Mucosa of descending colon (tissue), 3 donors: ENCODE measurements at places on chromosomes 4 and X. TPM values are rescaled to one million over a fixed set of nuclear protein-coding genes. Genes with fewer than 3 reads are reported as not detected.

GRCh38 chr4:36244257-36245082, at the start of gene ARAP2:
TSS of gene ARAP2 (minus strand) at chr4:36244514. CDS start at chr4:36229486, 15,028 bp downstream.
- peak; percentile 83 for DNase-seq

- DNase-seq: no peak
Measured at GRCh38 chr4:21102667-21103066, 402.4 kb downstream of the PACRGL start.

DNA sequence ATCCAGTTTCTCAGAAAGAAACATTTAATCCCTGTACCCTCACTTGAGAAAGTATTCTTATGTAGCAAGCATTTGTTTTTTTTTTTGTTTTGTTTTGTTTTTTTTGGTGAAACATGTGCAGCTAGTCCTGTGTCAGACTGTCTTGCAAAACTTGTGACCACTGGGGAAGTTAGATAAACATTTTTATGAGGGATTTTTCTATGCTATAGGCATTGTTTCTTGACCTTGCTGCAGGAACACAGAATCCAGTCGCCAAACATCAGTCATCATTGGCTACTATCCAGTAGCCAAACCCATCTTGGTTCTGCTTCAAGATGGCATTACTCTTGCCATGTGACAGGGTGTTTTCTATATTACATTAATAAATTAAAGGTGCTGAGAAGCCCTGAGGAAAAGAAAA, 7.7 kb upstream of the MAPK10 start:
- no peak for DNase-seq

DNA sequence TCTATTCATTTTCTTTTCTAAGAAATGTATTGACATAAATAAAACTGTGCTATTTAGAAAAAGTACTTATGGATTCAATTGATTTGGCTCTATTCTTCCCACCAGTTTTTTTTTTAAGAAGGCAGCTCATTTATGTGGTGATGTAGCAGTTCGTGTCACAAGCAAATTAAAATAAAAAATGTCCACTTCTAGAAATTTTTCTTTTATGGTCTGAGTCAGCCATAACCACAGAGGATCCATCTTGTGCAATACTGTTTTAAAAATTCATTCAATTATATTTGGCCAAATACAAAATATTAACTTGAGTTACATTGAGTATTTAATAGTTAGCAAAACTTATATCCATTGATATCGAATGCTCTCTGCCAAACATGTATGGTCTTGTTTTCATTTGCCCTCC, 207.9 kb upstream of the FAT1 start:
- DNase-seq: no peak

DNA sequence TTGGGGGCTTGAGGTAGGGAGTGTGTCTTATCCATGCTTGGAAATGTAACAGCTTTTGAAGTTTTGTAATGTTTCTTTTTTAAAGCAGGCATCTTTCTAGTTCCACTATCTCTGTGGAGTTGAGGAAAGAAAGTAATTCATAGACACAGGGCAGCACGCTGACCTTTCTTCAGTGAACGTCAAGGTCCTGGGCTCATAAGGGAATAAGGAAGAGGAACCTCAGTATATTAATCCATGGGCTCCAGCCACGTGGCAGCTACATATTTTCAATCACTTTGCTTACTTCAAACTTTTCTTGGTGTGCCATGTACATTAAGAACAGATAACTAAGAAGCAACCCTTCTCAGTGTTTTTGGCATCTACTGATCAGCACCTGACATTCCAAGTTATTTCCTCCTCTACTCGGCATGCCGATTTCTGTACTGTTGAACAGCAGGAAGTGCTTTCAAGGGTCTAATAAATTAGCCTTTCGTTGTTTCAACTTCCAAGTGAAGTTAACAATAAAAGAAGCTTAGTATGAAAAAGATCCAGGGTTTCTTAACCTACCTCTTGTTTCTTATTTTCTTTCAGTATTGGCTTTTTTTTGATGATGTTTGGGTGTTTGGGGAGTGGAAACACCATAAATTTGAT, 88.2 kb downstream of the SORBS2 start:
- no peak for DNase-seq

GRCh38 chr4:169416997-169417396, 146.2 kb upstream of the SH3RF1 start:
- DNase-seq: no peak

DNA sequence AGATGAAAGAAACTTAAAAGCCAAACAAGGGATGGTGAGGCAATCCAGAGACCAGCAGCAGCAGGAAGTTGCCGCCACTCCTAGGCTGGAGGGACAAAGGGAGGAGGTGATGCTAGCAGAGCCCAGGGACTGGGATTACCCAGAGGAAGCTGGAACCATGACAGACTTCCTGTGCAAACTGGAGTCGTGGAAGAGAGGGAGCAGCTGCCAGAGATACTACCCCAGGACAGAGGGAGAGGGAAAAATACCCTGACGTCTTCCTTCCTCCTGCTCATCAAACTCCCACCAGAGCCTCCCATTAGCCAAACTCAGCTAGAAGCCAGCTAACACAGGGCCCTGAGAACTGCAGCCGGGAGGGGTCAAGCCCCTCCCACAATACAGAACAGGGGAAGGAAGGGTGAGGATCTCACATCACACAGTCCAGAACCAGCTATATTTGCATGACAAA, 101.2 kb upstream of the KLF3 start:
- DNase-seq: peak; percentile 56

GRCh38 chr4:158775091-158775651, 6.3 kb downstream of the FNIP2 start:
- DNase-seq: no peak

GRCh38 chr4:153013202-153013977, 77.3 kb downstream of the FHDC1 start:
- DNase-seq: no peak

DNA sequence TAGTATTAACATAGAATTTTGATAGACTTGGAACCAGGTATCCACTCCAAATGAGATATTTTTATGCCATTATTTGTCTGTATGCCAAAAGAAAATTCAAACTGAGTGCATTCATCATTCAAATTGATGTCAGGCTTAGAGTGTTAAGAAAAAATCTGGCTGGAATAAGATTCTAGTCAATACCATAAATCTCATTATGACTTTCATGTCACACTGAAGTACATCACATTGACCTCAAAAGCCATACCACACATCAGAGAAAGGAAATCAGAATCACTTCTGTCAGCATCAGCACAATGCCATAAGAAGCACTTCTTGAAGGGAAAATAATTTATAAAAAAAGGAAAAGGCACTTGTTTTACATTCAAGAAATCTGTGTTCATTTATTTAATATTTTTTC, 119.0 kb upstream of the BMP3 start:
- DNase-seq: no peak

GRCh38 chr4:123418351-123418931, 21.8 kb downstream of the SPRY1 start:
- DNase-seq: no peak

- no peak for DNase-seq
Measured at GRCh38 chr4:10949039-10949733, 264.6 kb upstream of the CLNK start.

GRCh38 chrX:39899856-39900776, 197.6 kb downstream of the BCOR start:
- no peak for DNase-seq

GRCh38 chr4:4837316-4837715, 22.1 kb upstream of the MSX1 start:
- no peak for DNase-seq

- DNase-seq: no peak
Measured at GRCh38 chr4:76266627-76267026, 15.1 kb downstream of the FAM47E start.

DNA sequence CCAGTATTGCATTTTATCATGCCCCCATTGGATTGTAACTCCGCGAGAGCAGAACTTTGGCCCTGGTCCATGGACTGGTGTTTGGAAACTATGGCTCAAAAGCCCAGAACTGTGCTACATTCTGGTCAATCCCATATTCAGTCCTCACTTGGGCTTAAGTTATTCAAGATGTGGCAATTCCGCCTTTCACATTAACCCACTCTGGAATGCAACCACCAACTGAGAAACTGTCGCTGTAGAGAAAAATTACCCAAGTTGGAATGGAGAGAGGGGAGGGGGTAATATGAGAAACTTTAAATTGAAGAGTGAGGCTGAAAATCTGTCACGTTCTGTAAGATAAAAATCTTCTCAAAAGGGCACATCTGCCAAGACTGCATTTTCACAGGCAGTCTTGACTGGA, 189.6 kb upstream of the NHS start:
- DNase-seq: no peak

- no peak for DNase-seq
Measured at GRCh38 chr4:86483773-86484172, 110.3 kb upstream of the PTPN13 start.

GRCh38 chr4:53366301-53366716, 448 bp upstream of the SCFD2 start:
- DNase-seq: no peak

- peak; percentile 13 for DNase-seq
Measured at GRCh38 chr4:158250321-158250720, 40.0 kb downstream of the TMEM144 start.

DNA sequence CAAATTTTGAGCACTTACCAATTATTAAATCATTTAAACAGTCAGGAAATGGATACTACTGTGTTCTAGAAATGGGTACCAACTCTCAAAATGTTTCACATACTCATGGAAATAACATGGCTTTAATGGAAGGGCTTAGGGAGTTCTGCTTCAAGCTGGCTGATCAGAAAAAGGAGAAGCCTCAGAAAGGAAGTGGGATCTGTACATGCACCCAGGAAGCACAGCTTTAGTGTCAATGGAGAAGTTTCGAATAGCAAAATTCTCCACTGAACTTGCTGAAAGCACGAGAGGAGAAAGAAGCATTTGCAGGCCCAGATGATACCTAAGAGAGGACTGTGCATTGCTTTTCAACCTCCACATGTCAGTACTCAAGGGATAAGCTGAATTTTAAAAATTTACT, 11.1 kb upstream of the HS3ST1 start:
- DNase-seq: no peak

The POU3F4 gene
- total RNA-seq: not detected

The KDM6A gene
- 41.5 TPM for total RNA-seq

The HTRA3 gene
- total RNA-seq: 18.5 TPM

The PPM1K gene
- 9.0 TPM for total RNA-seq

The HSFX4 gene
- not detected for total RNA-seq

The CT45A10 gene
- total RNA-seq: not detected

The CMC4 gene
- total RNA-seq: 4.8 TPM

The NXF3 gene
- total RNA-seq: 0.75 TPM
